ENCODE measurements at places on chromosomes 3 and 15.

- no peak for DNase-seq
Measured at GRCh38 chr3:107956991-107957900, 133.6 kb downstream of the CD47 start.

DNA sequence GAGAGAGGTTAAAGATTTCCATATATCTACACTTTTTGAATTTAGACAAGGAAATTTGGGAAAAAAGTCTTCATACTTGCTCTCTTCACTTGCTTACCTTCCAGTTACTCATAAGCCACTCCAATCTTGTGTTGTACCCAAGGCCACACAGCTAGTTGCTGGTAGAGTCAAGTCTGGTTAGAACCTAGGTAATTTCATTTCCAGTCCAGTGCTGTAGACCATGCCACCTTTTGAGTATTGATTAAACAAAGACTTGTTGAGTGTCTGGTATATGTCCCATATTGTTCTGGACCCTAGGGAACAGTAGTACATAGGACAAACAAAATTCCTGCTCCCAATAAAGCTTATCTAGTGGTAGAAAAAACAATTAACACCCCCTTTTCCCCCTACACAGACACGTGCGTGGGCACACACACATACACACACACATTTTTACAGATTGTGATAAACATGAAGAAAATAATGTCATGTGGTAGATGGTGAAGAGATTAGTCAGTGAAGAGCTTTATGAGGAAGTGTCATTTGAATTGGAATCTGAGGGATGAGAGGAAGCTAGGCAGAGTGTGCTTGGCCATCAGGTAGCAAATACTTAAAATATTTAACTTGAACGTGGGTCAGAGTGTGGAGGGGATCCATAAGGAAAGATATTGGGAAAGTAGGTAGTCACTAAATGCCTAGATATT is 2.1 kb downstream of the CMC1 start:
- no peak for DNase-seq

GRCh38 chr3:3729261-3729660 is 70.0 kb upstream of the LRRN1 start:
- no peak for DNase-seq

GRCh38 chr3:151320131-151320530 is 3.5 kb upstream of the GPR87 start:
- DNase-seq = no peak

DNA sequence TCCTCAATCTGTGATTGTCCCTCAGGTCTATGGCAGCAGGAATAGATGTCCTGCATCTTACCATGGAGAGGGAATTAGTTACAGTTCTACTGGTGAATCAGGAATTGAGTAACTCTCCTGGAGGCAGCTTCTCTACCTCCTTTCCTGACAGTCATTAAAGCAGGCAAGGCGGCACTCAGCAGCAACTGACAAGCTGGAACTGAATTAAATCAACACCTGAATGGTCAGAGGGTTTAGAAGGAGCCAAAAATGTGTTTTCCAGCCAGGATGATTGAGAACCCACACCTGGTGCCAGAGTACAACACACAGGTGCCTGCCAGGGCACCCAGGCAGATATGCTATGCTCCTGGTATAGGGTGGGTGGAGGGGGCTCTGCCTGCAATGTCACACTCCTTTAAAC is 43.1 kb upstream of the TIPARP start:
- DNase-seq = no peak

GRCh38 chr15:77630956-77631744 is 1.6 kb downstream of the LINGO1 start:
- DNase-seq = no peak

GRCh38 chr3:71926262-71926600 is 141.3 kb upstream of the PROK2 start:
- DNase-seq = peak; percentile 8

- no peak for DNase-seq
Measured at GRCh38 chr3:120421926-120422325, 28.9 kb downstream of the FSTL1 start.

Measured in T-helper 1 cell (primary cell).